Activated T-cell treated with anti-CD3 and anti-CD28 coated beads for 48 hours (primary cell): ENCODE measurements at places on chromosomes 5 and 9.

DNA sequence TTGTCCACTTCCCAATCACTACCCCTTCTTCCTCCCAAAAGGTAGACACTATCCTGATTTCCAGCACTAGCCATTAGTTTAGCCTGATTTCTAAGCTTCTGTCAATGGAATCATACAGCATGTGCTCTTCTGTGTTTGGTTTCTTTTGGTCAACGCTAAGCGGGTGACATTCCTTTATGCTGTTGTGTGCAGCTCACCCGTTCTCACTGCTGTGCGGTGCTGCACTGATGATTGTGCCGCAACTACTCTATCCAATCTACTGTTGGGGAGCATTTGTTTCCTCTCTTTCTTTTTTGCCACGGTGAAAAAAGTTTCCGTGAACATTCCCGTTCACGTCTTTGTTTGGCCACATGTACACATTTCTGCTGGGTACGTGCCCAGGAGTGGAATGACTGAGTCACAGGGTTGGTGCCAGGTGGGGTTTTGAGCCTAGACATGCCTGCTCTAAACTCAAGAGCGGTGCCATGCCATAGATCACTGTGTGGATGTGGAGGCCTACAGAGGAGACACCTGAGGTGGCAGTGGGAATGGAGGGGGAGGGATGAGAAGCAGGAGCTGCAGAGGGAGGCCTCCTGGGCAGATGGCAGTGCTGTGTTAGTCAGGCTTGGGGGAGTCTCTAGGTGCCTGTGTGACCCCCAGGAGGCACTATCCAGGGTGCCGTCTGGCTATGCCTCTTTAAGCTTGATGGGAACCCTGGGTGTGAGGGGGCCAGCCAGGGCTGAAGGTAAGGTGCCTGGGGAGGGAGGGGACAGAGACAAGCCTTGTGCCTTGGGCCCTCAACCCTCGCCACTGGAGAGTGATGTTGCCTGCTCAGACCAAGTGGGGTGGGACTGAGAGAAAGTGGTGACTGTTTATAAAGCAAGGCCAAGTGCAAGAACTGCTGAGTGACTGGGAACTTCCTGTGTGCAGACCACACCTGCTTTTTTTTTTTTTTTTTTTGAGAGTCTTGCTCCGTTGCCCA lies 11.4 kb upstream of the ANKRD33B start:
- no peak for DNase-seq

- no peak for DNase-seq
Observed at GRCh38 chr5:95358320-95358719, 32.8 kb upstream of the FAM81B start.

- no peak for DNase-seq
Observed at GRCh38 chr5:122322801-122323548, 10.9 kb downstream of the SNCAIP start.

DNA sequence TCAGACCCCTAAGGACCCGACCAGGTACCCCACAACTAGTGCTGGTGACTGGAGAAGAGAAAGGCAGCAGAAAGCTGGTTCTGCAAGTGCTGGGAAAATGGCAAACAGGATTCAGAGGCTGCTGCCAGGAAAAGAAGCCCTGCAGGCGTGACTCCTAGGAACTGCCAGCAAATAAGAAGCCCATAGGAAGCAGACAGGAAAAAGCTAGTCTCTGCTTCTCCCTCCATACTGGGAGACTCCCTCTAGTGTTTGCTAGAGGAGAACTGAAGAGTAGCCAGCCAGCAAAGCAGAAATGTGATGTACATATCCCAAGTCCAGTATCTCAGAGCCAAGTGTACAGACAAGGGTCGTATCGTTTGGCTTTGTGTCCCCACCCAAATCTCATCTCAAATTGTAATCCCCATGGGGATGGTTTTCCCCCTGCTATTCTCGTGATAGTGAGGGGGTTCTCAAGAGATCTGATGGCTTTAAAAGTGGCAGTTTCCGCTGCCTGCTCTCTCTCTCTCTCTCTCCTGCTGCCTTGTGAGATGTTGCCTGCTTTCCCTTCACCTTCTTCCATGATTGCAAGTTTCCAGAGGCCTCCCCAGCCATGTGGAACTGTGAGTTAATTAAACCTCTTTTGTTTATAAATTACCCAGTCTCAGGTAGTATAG lies 38.1 kb upstream of the TUSC1 start:
- no peak for DNase-seq

DNA sequence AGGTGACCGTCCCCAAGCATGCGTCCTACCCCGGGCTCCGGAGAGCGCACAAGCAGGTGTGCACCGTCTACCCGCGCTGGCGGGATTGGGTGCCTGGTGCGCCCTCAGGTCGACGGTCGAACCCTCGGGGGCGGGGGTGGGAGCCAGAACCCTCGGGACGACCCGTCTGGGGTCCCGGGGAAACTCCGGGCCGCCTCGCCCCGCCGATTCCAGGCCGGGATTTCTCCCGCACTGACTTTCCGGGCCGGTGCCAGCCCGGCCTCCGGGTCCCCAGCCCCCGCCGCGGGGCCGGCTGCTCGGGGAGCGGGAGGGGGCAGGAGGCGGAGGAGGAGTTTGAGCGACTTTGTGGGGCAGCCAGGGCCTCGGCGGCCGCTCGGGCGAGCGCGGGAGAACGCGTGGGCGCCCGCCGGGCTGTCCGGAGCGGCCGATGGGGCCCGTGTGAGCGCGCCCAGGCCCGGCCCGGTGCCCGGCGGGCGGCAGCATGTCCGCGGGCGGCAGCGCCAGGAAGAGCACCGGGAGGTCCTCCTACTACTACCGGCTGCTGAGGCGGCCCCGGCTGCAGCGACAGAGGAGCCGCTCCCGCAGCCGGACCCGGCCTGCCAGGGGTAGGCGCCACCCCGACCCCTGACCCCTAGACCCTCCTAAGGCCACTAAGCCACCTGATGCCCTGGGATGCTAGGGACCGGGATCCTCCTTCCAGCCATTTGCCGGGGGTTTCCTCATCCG lies at the start of gene DAB2IP:
TSS of gene DAB2IP (plus strand) at position 340 of the 726 bp plus-strand sequence. CDS start at position 482, 142 bp downstream.
- DNase-seq, result no peak

DNA sequence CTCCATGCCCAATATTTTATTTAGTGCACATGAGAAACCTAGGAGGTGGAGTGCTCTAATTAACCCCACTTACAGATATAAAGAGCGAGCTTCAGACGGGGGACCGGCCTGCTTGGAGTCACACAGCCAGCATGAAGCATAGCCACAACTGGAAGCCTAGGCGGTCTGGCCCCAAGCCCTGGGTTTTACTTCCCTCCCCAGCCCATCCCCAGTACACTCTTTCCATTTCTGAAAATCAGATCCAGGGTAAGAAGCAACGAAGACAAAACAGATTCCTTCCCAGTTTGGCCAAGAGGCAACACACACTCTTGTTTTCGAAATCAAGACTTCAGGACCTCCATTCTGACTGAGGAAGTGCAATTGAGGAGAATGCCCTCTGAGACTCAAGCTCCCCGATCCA lies 27.1 kb downstream of the KCNMB1 start:
- DNase-seq, result no peak

DNA sequence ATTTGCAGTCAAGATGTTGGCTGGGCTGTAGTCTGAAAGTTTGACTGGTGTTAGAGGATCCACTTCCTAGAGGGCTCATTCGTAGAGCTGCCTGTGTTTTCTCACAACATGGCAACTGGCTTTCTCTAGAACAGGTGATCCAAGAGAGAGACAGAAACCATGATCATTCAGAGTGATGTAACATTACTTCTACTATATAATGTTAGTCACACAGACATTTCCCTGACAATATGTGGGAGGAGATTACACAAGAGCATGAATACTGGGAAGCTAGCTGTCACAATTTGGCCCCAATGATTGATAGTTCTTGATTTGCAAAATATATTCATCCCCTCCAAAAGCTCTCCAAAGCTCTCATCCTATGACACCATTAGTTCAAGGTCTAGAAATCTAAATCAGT lies 10.9 kb upstream of the TMEM161B start:
- no peak for DNase-seq

DNA sequence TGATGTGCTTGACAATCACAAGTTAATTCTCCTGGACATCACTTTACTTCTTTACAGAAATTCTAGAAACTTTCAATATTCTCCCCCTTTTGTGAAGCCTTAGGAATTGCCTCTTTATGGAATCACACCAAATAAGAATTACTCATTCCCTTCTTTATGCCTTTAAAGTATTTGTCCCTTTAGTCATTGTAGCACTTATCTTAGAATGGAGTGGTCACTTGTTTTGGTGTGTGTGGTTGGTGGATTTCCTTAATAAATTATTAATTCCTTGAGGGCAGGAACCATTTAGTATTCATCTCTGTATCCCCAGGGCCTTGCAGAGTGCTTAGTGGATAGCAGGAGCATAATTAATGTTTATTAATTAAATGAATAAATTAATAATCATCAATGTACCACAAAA lies 307.0 kb downstream of the ARRDC3 start:
- no peak for DNase-seq

DNA sequence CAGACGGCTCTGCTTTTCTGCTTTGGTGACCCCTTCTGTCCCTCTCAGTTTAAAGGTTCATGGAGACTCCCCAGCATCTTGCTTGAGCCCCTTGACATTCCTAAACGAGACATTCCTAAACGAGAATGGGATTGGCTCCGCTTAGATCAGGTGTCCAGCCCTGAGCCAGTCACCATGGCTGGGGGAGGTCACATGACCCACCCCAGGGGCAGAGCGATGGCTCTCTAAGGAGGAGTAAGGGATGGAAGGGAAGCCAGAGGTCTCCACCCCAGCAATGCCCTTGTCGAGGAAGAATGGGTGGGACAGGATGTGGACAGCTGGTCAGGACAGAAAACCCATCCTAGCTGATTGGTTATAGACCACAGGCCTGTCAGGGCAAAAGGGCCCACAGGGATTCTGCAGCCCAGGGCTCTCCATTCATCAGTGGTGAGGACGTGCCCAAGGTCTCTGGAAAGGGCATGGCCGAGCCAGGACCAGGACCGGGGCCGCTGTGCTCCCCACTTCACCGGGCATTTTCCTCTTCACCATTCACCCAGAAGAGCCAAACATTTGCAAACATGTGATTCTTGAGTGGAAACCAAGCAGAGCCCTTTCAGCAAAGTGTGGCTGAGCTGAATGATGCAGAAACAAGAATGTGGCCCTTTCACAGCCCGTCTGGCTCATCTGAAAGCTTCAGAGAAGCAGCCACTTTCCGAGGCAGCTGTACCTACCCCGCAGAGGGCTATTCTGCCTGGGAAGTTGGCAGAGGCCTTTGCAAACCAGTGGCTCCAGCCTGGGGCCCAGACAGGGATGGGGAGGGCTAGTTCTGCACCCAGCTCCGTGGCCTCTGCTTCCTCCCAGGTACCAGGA lies 19.8 kb upstream of the AIF1L start:
- no peak for DNase-seq

DNA sequence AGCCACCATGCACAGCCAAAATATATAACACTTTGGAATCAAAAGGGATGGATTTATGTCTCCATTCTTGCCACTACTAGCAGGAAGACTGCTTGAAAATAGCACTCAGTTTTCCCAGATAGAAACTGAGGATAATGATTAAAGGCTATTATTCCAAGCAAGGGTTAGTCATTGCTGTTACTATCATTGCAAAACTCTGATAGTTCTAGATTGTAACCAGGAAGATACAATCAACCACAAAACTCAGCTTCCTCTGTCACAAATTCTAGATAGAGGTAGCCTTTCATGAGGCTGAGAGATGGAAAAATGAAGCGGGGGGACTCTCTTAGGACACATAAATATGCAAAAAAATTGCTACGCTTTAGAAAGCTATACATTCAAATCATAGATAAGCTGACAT lies 3.1 kb downstream of the ANXA1 start:
- DNase-seq, result no peak

DNA sequence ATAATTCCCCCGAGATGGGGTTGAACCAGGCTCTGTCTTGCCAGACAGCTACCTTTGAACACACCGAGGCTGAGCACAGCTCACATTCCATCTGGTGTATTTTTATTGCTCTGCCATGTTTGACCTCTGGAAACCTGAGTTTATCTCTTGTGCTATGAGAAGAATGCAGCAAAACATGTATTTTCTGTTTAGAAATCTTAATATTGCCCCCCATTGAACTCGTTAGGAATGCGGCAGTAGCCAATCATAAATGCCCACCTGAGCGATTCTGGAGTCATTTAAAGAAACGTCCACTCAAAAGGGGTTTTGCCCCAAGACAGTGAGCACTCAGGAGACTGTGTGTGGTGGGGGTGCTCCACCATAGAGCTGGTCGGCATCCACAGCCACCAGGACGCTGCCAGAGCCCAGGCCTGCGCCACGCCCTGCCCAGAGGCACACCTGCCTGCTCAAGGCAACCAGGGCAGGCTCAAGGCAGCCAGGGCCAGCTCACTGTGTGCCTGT lies 26.9 kb downstream of the FGD3 start:
- no peak for DNase-seq

DNA sequence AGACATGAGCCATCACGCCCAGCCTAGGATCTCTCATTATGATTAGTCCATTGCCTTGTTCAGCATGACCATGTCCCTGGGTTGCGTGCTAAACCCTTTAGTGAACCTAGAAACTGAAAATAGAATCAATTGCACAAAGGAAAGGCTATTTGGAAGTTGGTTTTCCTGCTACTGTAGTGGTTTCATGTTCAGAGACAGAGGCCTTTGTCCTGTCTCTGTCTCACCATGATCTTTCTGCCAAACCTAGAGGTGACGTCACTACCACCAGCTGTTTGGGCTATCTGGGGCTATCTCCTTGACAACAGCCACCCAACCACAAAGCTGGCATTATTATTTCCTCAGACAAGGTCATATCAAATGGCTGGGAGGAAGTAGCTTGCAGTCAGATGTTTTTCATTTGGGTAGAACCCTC lies 4.0 kb upstream of the CDK5RAP2 start:
- DNase-seq, result no peak

- peak; percentile 58 for DNase-seq
Observed at GRCh38 chr5:135551593-135552447, 16.1 kb upstream of the NEUROG1 start.

- DNase-seq, result no peak
Observed at GRCh38 chr5:113897748-113898147, 384.3 kb downstream of the YTHDC2 start.

DNA sequence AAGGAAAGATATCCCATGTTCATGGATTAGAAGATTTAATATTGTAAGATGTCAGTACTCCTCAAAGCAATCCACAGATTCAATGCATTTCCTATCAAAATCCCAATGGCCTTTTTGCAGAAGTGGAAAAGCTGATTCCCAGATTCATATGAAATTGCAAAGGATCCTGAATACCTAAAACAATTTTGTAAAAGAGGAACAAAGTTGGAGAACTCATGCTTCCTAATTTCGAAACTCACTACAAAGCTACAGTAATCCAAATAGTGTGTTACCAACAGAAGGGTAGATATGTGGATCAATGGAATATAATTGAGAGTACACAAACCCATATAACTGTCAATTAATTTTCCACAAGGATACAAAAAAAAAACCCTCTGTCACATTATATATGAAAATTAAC lies 154.3 kb upstream of the ZNF618 start:
- no peak for DNase-seq

GRCh38 chr9:32326146-32326545 lies 58.3 kb upstream of the ACO1 start:
- no peak for DNase-seq
